ENCODE measurements at places on chromosomes 5 and 9. TPM values are rescaled to one million over a fixed set of nuclear protein-coding genes. Genes with fewer than 3 reads are reported as not detected.

DNA sequence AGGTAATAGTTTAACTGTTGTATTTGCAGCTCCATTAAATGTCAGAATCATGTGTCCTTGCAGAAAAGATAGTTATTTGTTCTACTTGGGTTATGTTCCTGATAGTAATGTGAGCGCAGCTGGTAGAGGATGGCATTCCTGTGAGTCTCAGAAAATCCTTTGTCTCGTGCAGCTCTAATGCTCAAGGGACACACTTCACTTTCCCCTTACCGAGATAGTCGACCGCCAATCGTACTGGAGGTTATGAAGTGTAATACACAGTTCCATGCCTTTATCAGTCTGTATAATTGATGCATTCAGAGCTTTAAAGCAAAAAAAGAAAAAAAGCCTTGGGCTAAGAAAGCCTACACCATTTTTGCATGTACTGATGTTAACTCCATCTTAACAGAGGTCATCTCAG lies 60.2 kb upstream of the SRP19 start:
- no peak for DNase-seq

DNA sequence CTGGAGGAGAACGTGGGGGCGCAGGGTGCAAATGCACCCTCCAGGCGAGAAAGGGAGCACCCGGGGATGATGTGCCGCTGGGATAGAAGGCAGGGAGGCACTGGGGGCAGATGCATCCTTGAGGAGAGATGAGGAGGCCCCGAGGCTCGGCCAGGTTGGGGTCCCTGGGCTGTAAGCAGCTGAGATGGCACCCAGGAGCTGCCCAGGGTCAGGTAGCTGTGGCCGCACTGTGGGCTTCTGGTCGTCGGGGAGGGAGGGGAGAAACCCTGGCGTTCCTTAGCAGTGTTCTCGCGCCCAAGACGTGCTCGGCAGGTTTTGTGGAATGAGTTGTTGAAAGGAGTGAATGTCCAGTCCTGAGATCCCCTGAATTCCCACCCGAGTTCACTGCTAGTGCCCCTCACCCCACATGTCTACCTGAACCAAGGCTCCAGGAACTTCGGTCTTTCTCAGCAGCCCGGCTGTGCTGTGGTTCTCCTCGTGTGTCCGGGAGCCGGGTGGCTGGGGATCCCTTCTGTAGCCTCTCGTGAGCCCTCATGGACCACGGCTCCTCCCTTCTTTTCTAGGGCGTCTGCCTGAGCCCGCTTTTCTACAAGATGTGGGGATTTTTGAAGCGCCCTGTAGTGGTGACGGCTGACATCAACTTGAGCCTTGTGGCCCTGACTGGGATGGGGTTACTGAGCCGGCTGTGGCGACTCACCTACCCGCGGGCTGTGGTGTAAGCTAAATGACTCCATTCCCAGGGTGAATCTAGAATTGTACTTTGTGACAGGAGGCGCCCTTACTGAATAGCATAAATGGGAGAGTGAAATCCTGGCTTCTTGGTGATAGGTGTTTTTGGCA lies 1.1 kb downstream of the POMT1 start:
- no peak for DNase-seq

- DNase-seq: no peak
These were observed 22.3 kb upstream of the ZNF474 start for GRCh38 chr5:122107016-122107415.

The TOMM5 gene
- total RNA-seq: 45.4 TPM

The FOXD1 gene
- not detected for total RNA-seq

The FAM53C gene
- total RNA-seq: 16.8 TPM

All from upper lobe of left lung (tissue), 6 donors.